ENCODE measurements at places on chromosomes 2 and 18.

- DNase-seq, result no peak
Measured at GRCh38 chr18:55585065-55585919, 2.7 kb downstream of the TCF4 start.

DNA sequence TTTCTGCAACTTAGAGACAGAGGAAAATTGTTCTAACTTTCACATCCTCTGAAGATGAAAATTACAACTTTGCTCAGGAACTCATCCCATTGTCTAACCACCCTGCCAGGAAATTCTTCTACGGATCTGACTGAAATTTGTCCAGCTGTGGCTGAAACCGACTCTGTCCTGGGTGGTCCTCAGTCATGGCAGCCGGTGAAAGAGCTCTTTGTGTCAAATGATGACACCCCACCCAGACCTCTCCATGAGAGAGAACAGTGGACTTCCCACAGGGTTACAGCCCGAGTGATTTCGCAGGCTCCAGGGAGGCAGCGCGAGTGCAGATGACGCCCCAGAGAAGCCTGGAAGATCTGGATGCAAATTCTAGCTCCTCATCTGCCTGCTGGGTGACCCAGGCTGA, 65.1 kb upstream of the TRIB2 start:
- no peak for DNase-seq

DNA sequence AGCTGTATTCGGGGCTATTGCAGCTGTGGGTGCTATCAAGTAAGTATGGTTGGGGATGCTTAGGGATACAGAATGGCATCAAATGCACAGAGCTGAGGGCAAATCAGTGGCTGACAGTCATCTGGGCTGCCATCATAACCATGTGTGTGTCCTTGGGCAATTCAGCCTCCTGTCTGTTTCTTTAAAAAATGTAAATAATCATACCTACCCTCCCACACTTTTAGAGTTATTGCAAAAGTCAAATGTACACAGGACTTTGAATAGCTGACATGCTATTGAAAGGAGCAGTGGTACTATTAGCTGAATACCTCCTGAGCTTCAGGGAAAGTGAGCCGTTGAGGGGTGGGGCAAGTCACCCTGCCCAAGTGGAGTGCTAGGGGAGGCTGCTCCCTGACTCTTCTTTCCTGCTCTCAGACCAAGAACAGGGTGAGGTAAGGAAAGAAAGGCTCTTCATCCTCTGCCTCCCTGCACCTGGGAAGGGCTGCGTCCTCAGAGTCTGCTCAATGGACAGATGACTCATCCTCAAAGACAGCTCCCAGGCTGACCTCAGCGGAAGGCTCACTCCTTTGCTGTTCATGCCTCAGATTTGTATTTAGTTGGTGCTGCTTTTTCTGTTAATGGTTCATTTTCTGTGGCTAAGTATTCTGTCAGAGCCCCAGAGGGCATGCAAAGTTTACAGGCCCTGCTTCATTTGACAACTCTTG, 54.9 kb upstream of the BZW1 start:
- DNase-seq, result no peak

DNA sequence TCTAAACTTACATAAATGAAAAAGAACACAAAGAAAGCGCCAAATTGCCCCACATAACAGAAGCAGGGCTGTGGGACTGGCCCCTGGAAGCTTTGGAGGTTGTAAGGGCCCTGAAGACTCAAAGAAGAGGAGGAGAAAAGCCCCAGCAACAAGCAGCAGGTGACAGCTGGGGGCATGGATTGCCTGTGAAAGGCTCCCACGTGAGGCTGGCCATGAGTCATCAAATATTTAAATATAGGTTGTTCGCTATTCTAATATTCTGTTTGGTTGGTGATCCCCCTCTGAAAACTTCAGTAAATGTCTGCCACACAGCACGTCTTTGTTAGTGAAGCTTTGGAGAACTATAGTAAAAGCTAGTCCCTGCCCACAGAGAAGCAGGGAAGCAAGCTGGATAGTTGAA, 132.4 kb downstream of the MREG start:
- no peak for DNase-seq

GRCh38 chr2:241988146-241988545, 118.6 kb downstream of the RTP5 start:
- no peak for DNase-seq

DNA sequence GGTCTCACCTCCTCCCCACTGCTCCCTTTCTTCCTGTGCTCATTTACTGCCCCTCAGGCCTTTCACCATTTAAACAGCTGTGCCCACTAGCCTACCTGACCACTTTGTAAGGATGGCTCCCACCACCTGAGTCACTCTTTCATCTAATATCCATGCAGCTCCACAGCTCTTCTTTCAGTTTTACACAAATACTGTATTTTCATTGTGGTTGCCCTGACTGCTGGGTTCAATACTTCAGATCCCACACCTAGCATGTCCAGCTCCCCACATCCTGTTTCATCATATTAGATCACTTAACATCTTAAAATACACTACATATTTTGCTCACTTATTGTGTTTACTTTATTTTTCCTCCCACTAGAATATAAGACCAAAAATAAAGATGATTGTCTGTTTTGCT, 1110.6 kb downstream of the TSN start:
- no peak for DNase-seq

GRCh38 chr2:80348953-80349352, 44.4 kb upstream of the LRRTM1 start:
- no peak for DNase-seq

All from suppressor macrophage (primary cell).